EL (cell line): ENCODE measurements at places on chromosomes 7 and 10.

DNA sequence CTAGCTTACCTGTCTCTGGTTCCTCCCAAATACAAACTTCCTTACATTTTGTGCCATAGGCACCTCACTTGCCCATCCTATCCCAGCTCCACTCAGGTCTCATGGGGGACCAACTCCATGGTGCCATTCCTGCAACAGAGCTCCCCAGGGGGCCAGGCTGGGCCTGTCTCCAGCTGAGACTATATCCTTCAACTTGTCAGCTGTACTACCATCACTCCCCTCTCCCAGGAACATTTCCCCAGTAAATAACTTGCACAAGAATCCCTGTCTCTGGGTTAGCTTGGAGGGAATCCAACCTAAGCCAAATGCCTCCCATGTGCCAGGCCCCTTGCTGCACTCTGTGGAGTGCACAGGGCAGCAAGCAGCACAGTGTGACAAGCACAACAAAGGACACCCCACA lies 33.2 kb downstream of the FRMPD2 start:
- no peak for DNase-seq

GRCh38 chr10:124598196-124598595 lies 136.6 kb downstream of the LHPP start:
- no peak for DNase-seq

- no peak for DNase-seq
Observed at GRCh38 chr10:85105614-85106255, 777.3 kb downstream of the CCSER2 start.

- peak; percentile 80 for DNase-seq
Observed at GRCh38 chr7:149719050-149719899, 54.1 kb downstream of the ZNF467 start.

DNA sequence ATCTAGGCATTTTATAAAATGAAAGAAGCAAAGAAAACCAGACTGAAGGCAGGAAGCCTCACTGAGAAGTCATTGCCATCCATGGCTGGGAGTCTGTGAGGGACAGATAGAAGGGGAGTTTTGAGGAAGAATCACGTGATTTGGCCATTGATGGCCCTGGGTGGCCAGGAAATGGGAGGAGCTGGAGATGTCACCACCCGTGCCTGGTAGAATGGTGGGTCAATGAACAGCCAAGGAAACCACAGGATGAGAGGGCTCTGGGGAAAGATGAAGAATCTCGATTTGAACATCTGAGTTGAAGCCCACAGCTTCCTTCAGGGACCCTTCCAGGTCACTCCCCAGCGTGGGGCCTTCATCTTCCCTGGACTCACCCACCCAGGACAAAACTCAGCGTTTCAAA lies 103.3 kb upstream of the CHST15 start:
- DNase-seq, result no peak

DNA sequence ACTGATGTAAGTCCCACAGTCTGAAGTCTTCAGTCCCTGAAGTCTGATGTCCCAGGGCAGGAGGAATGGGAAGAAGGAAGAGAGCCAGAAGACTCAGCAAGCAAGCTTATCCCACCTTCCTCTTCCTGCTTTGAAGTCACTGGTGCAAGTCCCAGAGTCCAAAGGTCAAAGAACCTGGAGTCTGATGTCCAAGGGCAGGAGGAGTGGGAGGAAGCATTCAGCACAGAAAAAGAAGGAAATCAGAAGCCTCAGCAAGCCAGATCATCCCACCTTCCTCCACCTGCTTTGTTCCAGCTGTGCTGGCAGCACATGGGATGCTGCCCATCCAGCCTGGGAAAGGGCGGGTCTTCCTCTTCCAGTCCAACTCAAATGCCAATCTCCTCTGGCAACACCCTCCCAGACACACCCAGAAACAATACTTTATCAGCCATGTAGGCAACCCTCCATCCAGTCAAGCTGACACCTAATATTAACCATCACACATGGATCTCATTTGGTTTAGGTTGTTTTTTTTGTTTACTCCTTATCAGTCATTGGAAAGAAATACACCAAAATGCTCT lies 50.9 kb downstream of the ADAM12 start:
- DNase-seq, result no peak

GRCh38 chr10:121791761-121792160 lies 136.1 kb downstream of the ATE1 start:
- no peak for DNase-seq

DNA sequence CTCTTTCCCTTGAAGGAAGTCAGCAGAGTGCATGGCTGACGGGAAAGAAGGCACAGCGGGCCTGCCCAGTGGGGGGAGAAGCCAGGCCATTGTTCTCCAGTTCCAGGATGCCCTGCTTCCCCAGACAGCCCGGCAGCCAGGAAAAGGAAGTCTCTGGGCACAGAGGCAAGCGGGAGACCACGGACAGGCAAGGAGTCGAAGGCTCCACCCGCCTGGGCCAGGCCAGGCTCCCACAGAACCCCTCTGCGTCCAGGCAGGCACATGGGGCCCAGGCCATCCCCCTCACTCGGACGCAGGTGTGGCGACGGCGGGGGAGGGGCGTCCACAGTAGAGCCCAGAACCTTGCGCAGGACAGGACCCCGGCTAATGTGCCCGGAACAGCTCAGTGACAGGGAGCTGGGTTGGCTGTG lies 8.7 kb downstream of the GPR146 start:
- no peak for DNase-seq

GRCh38 chr7:116354546-116355423 lies 144.4 kb downstream of the TES start:
- DNase-seq, result peak; percentile 95

DNA sequence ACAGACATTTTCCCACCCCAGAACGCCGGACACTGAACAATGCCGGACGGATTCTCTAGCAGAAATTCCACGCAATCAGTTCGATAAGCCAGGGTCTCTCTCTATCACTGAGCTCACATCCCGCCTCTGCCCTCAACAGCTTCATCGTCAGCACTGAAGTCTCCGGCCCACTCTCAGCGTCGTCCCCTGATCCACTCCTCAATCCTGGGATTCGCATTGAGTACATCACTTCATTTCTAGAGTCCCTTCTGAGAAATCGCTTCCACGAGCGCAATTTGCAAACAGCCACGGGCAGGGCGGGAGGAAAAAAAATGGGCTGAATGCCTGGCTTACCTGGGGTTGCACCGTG lies 365 bp downstream of the YME1L1 start:
- DNase-seq, result peak; percentile 29

- no peak for DNase-seq
Observed at GRCh38 chr7:24697416-24697815, 59.8 kb downstream of the GSDME start.

DNA sequence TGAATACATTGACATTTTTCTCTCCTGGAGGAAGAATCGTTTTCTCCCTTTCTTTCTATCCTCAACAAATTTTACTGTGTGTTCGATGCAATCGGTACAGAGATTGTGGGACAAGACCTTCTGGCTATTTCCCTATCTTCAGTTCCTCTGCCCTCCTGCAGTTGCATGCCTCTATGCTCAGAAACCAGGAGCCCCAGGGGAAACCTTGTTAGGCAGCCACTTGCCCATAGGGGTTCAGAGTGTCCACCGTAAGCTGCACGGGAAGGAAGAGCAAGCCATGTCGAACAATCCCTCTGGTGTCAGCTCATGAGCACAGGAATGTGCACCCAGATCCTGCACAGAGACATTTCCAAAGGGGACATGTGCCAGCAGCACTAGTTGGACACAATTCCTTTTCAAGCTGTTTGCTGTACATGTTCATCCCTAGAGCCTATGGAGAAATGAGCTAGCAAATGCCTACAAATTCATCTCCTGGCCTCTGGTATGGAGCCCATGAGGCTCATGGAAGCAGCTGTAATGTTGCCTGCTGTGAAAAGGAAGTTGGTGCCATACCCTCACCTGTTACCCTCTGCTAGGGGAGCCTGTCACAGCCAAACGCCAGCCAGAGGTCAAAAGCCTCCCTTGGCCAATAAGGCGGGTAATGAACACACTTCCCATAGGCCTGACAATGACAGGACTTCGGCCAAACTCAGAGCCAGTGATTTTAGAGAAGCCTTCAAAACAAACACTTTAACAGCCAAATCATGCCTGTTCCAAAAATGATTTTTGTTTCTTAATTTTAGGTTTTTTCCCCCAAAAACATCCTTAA lies 35.9 kb upstream of the ASAH2 start:
- no peak for DNase-seq

- DNase-seq, result no peak
Observed at GRCh38 chr7:134676743-134677142, 30.1 kb downstream of the BPGM start.

DNA sequence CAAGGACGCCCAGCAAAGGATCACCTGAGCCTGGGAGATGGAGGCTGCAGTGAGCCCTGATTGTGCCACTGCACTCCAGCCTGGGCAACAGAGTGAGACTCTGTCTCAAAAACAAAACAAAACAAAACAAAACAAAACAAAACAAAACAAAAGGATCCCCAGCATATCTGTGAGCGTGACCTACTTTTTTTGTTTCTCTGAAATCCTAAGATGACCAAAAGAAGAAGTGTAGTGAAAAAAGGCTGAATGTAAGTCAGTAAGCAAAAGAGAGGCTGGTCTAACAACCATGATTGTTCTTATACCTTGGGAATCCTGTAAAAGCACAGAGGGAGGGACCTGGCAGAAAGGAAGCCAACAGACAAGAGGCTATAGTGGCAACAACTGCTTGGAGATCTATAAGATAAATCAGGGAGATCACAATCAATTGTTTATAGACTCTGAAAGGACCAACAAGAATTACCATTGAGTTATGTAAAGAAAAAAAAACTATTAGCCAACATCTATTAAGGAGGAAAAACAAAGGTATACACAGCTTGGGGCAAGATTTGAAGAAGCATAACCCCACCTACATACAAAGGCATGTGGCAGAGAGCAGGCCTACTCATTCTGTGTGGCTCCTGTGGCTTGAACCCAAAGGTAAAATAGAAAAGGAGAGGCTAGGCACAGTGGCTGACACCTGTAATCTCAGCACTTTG lies 255.2 kb upstream of the KLF14 start:
- no peak for DNase-seq

GRCh38 chr7:128872394-128872824 lies 9.8 kb downstream of the ATP6V1F start:
- DNase-seq, result no peak

- DNase-seq, result peak; percentile 30
Observed at GRCh38 chr10:126207313-126207771, 180.9 kb downstream of the ADAM12 start.

DNA sequence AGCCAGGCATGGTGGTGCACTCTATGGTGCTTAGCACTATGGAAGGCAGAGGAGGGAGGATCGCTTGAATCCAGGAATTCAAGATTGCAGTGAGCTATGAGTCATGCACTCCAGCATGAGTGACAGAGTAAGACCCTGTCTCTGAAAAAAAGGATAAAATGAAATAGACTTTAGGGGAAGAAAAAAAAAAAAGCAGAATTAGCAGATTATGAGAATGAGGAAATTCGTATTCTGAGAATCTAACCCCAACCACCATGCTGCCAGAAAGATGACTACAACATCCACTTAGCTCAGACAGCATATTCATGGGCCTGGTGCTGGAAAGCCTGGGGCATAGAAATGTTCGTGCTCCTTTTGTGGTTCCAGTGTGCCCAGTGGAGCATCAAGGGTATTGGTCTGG lies 63.3 kb downstream of the TMEM26 start:
- peak; percentile 6 for DNase-seq

GRCh38 chr7:158257516-158258410 lies 329.9 kb downstream of the PTPRN2 start:
- no peak for DNase-seq

GRCh38 chr7:50267525-50268041 lies 36.9 kb upstream of the IKZF1 start:
- DNase-seq, result no peak

GRCh38 chr10:51783941-51784340 lies 84.5 kb upstream of the CSTF2T start:
- DNase-seq, result no peak

DNA sequence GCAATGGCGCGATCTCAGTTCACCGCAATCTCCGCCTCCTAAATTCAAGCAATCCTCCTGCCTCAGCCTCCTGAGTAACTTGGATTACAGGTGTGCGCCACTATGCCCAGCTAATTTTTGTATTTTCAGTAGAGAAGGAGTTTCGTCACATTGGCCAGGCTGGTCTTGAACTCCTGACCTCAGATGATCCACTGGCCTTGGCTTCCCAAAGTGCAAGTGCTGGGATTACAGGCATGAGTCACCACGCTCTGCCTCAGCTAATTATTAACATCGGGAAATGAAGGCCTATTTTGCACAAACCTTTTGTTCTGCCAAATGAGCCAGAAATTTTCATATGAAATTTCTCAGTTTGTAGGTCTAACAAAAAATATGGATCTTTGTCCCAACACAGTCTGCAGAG lies 106.7 kb upstream of the ODAD2 start:
- DNase-seq, result no peak

DNA sequence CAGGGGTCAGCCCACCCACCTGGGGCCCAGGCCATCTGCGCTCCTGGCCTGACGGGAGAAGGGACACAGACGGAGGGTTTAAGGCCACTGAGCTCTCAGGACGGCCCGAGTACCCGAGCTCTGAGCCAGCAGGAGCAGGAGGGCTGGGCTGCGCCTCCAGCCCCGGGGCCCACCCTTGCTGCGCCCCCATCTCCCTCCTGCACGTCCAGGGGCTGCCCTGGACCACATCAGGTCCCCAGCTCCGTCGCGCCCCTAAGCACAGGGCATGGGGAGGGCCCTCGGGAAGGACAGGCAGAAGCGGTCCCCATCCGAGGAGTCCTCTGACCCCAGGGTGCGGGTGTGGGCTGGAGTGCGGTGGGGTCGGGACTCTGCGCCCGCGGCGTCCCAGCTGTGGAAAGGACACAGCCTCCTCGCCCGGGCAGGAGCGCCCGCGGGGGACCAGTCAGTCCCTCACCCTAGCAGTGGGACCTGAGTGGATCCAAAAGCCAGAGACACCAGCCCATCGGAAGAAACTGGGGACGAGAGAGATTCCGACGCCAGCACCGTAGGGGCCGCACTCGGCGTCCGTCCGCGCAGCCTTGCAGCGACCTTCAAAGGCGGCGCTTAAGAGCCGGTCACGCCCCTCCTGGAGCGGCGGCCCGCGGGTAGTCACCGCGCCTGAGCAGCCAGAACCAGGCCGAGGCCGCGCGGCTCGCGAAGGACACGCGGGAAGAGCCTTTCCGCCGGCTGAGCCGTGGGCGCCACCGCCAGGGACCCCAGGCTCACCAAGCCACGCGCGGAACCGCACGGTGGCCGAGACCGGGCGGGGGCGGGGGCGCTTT lies 15.9 kb downstream of the CAMK2B start:
- DNase-seq, result peak; percentile 60
